Activated CD4-positive, CD25-positive, alpha-beta regulatory T cell treated with anti-CD3 and anti-CD28 coated beads, Interleukin-2, amount 50 U/mL, for 24 hours (primary cell): ENCODE measurements at places on chromosomes 4 and X.

GRCh38 chrX:102669526-102669925 is 18.2 kb downstream of the GPRASP1 start:
- no peak for ATAC-seq

- ATAC-seq, result no peak
These were observed 41.1 kb downstream of the REELD1 start for GRCh38 chr4:146255463-146255862.

DNA sequence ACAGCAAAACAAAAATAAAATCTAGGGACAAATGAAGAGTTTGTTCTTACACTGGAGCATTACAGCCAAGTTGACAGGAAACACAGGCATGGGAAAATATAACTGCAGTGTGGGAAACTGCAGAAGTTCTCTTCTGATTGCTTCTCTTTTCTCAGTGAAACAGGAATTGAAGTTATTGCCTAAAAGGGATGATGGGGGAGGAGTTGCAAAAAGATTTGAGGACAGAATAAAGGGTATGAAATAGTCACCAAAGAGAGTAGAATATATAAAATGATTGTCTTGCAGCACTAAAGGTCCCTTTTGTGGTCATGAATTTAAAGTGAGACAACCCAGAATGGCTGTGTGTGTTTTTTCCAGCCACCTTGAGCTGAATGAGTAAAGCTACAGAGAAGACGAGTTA is 103.7 kb downstream of the JADE1 start:
- ATAC-seq, result no peak

GRCh38 chr4:90951037-90951436 is 823.8 kb downstream of the CCSER1 start:
- ATAC-seq, result no peak

DNA sequence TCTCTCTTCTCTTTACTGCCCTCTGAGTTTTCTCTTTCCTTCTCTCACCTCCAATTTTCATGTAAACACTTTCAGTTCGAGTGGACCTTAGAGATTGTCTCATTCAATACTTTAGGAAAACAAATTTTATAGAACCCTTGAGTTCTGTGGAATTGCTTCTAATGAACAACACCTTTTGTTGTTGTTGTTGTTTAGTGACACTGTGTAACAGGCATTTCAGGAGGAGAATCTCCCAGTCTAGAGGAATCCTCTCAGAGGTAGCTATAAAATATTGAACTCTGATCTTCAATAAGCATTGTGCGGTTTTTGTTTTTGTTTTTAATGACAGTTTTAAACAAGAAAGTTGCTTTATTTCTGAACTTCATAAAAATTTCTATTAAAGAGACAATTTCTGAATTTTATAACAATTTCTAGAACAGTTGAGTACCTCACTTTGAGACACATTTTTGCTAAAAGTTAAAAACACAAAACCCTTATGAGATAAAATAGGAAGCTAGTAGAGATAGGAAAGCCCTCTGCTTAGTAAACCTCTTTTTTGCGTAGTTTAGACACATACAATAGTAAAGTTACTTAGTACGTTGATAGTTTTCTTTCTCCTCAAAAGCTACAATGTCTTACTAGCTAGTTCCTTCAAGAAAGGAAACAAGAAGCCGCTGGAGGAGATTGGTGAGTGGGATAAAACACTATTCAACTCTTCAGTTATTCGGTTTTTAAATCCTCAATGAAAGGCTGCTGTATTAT is 38.8 kb downstream of the CLCN3 start:
- ATAC-seq, result no peak

DNA sequence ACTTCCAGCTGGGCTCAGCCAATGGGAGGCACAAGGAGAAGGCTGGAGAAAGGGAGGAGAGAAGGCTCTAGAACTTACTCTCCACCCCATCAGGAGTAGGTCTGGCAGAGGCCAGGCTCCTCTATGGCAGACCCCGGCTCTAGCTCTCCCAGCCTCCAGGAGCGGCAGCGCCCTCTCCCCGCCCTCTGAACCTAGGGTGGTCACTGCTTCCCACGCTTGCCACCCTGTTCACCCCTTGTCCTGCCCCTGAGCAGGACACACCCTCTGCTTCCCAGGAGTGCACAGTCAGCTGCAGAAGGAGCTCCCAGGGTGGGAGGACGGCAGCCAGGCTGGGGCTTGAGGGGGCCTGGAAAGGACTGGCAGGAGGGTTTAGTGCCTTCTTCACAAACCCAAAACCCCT is 53.0 kb upstream of the CRMP1 start:
- ATAC-seq, result no peak

DNA sequence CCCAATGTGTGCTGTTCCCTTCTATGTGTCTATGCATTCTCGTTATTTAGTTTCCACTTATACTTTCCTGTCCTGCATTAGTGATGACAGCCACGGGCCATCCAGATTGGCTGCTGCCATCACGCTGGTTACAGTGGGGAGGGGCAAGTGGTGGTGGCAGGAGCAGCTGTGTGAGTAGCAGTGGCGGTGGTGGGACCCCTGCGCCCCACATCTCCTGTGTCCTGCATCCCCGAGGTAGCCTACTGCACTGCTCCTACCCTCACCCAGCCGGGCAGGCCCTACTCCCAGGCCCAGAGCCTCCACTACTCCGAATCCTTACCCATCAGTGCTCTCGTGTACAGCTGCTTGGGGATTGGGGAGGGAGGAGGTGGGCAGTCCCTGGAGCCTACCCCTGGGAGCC is 798.7 kb upstream of the AGA start:
- no peak for ATAC-seq
